ENCODE measurements at places on chromosomes 6 and 20.

GRCh38 chr6:24631671-24632070 is 14.3 kb downstream of the KIAA0319 start:
- no peak for DNase-seq

DNA sequence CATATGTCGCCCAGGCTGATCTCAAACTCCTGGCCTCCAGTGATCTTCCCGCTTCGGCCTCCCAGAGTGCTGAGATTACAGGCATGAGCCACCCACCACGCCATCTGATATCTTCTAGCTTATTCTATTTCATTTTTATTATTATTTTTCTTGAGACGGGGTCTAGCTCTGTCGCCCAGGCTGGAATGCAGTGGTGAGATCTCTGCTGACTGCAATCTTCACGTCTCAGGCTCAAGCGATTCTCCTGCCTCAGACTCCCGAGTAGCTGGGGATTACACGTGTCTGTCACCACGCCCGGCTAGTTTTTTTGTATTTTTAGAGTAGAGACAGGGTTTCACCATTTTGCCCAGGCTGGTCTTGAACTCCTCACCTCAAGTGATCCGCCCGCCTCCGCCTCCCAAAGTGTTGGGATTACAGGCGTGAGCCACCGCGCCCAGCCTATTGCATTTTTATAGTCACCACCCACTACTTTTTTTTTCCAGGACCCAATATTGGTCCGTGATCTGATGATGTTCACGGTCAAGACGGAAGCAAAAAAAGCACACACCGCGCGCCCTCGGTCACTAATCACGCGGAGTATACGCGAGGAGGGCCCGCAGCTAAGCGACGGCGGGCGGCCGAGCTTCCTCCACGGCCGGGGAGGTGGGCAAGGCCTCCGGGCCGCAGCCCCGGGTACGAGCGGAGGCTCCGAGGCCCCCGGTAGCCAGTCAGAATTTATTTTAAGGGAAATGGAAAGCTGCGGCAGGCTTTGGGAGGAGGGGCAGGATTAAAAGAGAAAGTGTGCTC is 1.1 kb upstream of the LSM14B start:
- DNase-seq: peak; percentile 57

GRCh38 chr20:9417665-9418064 is 96.7 kb upstream of the LAMP5 start:
- no peak for DNase-seq

DNA sequence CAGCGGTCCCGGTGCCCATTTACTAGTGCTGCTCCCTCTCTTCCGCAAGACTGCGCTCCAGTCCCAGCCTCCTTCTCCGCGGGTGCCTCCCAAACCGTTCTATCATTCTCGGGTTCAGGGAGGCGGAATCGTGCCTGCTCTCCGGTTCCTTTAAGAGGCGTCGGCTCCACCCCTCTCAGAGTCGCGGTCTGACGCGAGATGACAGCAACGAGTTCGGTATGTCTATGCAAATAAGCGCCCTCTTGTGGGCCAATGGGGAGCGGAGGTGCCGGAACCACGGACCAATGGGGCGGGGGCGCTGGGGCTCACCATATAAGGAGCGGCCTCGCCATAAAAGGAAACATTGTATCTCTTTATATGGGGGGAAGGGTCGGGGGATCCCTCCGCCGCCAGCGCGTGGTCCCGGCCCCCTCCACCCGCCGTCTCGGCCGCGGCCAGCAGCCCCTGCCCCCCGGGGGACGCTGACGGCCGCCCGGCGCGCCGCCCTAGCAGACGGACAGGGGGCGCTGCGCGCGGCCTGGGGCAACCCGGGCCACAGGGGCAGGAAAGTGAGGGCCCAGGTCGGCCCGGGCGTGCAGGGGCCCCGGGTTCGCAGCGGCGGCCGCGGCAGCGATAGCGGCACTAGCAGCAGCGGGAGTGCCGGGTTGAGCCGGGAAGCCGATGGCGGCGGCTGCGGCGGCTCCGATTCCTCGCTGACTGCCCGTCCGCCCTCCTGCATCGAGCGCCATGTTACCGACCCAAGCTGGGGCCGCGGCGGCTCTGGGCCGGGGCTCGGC is at the start of gene SRF:
SRF (plus strand) TSS at position 339 of the 776 bp plus-strand sequence; CDS start at position 727, 388 bp downstream.
- DNase-seq: peak; percentile 98

- no peak for DNase-seq
Measured at GRCh38 chr6:108008363-108008762, 50.4 kb upstream of the SEC63 start.

- DNase-seq: no peak
Measured at GRCh38 chr6:34958734-34959133, 69.7 kb downstream of the ANKS1A start.

- no peak for DNase-seq
Measured at GRCh38 chr20:1375515-1375914, 17.3 kb downstream of the FKBP1A start.

DNA sequence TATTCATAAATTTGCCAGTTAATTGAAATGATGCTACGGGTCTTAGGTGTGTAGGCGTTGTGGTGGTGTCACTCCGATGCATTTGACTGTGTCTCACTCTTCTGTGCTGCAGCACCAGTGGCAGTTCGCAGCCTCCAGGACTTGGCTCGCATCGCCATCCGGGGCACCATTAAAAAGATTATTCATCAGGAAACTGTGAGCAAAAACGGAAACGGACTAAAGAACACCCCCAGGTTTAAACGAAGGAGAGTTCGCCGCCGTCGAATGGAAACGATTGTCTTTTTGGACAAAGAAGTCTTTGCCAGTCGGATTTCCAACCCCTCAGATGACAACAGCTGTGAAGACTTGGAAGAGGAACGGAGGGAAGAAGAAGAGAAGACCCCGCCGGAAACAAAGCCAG is 17.6 kb downstream of the PCMTD2 start:
- no peak for DNase-seq

DNA sequence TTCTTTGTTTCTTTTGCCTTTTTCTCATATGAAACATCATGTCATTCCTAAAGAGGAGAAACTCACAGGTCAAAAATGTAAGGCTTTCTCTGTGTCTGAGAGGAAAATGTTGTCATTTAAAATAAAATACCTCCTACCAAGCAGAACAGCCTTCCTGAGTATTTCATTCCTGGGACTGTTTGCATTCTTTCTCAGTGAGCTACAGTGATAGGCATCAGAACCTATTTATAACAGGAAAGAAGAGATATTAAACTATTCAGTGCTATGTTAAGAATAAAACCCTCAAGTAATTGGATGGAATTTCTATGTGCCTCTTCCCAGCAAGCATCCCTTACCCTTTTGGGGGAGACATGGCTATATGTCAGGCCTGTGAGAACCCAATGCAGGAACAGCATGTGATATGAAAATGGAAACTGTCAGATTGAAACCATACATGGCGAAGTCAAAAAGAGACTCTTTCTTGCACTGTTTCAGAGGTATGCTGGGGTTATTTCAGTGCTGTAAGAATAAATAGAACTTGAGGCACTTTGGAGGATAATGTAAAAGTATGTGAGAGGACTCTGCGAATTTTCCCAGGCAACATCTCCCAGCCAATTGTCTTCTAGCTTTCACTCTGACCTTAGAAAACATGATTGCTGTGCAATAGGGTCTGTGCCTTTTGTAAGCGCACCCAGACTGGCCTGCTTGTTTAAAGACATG is 133.8 kb upstream of the CCN2 start:
- no peak for DNase-seq

- no peak for DNase-seq
Measured at GRCh38 chr6:33144373-33144772, 47.9 kb downstream of the COL11A2 start.

DNA sequence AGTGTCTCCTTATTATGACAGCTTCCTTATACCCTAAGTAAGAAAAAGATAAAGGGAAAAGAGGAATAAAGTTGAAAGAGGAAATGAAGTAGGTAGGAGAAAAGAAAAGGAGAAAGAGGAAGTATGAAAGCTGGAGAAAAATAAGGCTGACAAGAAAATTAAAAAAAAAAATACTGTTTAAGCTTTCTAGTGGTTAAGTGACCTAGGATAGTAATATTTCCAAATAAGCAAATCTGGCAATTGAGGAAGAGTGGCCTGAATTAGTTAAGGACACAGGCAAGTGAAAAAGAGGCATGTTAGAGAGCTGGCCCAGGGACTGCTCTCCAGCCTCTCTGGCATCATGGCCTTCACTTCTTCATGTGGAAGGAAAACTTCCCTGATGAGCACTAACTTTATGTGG is 76.5 kb upstream of the ADGRF1 start:
- no peak for DNase-seq

DNA sequence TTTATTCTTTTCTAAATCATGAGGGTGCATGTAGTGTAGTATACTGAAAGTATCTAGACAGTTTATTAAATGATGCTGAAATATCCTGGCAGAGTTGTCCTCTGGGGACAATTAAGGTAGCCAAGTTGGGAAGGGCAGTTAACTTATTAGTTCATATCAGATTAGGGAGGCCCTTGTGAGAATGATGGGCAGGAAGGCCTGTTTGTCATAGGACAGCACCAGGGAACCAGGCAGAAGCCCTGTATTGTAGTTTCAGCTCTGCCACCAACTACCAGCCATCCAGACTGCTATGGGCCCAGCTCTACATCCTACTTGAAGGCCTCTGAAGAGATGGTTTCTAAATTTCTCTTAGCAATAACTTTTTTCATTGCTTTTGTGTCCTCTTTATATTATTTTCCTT is 4.0 kb downstream of the MYLIP start:
- DNase-seq: no peak

- DNase-seq: no peak
Measured at GRCh38 chr6:141260627-141261015, 872.1 kb upstream of the GJE1 start.

GRCh38 chr20:53628076-53628475 is 34.4 kb upstream of the ZNF217 start:
- no peak for DNase-seq

DNA sequence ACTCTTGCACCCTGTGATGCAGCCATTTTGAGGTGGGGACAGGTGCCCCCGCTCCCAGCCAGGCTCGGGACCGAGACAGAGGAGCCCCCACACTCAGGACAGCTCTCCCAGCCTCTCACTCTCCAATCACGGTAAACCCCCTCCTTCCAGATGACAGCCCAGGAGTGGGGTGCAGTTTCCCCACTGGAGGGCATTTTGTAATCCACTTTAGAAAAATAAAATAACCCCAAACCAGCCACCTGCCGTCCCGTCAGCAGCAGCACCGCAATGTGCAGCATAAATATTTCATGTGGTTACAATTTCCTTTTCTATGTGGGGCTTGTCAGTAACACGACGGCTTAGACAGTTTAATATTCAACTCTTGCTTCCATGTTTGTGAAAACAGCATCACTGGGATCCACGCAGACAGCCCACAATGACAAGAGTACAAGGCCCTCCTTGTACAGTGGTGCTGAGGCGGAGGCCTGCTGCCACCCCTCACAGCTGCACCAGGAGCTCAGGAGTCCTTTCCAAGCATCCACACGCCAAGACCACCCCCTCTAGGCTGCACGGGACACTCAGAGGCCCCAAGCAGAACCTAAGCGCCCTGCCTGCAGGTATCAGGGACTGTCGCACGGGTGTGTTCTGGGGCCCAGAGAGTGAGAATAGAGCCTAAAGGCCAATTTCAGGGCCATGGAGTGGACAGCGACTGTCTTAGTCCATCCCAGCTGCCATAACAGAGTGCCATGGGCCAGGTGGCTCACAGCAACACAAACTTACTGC is 116.7 kb downstream of the JPH2 start:
- DNase-seq: no peak

DNA sequence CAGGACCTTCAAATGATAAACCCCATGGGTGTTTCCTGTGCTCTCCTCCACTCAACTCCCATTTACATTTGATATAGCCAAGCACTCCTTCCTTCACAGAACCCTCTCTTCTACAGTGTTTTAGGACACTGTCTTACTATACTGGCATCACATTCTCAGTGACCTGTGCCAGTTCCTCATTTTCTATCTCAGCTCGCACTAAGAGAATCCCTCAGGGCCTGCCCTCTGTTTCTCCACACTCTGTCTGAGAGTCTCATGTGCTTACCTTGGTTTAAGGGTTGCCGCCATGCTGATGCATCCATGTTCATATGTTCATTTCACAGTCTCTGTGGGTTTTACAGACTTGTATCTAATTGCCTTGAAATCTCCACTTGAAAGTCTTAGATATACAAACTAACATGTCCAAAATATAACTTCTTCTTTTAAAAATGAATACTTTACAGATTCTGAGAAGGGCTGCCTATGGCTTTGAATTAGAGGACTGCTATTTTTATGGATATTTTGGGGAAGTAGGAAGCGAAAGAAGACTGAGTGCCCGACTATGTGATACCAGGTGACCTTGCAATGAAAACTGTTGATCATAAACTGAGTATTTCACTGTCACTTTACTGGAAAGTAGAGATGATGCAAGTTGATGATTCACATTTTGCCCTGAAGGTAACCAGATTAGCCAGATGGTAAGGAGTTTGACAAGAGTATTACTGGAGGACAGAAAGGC is 153.1 kb upstream of the SIM1 start:
- no peak for DNase-seq

DNA sequence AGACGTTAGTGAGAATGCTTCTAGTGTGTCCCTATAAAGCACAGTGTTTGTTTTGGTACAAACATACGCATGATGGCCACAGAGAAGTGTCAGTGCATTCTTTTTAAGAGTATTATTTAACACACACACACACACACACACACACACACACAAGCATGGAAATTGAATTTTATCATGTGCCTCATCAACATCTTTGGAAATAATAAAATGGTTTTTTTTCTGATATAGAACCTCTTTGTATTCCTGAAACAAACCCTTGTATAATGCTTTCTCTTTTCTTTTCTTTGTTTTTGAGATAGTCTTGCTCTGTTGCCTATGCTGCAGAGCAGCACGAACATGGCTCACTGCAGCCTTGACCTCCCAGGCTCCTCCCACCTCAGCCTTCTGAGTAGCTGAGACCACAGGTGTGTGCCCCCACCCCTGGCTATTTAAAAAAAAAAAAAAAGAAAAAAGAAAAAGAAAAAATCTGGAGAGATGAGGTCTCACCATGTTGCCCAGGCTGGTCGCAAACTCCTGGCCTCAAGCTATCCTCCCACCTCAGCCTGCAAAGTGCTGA is 116.2 kb upstream of the SYNDIG1 start:
- DNase-seq: no peak

DNA sequence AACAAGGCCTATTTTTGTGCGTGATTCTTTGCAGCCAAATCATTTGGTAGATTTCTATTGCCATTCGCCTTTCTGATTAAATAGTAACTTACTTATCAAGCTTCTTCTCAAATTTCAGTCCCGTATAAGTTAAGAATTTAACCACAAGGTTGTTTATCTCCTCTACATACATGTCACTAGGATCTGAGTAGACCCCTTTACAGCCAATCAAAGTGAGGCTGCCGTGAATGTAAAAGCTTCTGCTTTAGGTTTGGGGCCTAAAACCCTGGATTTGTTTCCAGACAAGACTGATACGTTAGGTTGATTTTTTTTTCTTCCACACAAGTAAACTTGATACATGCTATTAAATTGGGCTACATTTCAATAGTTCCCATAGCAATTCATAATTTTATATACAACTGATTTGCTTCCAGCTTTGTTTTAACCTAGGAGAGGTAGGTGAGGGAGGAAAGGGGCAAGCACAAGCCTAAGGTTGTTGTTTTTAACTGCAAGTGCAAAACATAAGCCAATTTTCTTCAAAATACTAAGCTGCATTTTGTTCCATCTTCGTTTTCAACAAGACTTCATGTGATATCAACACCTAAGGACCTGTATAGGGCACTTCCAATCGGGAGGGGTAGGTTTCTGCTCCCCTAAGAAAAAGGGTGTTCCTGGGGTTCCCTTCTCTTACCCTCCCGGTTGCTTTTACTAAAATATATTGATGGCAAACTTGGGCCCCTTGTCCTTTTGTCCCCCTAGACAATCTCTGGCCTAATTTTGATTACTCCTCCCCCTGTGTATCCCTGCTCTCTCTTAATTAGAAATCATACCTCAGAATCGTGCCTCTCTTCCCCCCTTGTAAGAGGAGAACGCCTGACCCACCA is 1.7 kb downstream of the RANBP9 start:
- DNase-seq: no peak
